ENCODE measurements at places on chromosomes 2 and 18. TPM values are rescaled to one million over a fixed set of nuclear protein-coding genes. Genes with fewer than 3 reads are reported as not detected.

GRCh38 chr2:4134551-4135550 is 431.5 kb downstream of the DCDC2C start:
- no peak for DNase-seq
- no peaks in the 10 kb centered on the region for H3K36me3 ChIP-seq
- no peak overlapping the region for H3K4me3 ChIP-seq
- H3K27ac ChIP-seq = no peak overlapping the region

GRCh38 chr2:196607073-196607472 is 32.4 kb upstream of the CCDC150 start:
- H3K27me3 ChIP-seq = no peaks in the 10 kb centered on the region
- no peaks in the 10 kb centered on the region for H3K36me3 ChIP-seq
- peak; percentile 28 for DNase-seq
- H3K27ac ChIP-seq = no peak overlapping the region
- H3K4me3 ChIP-seq = no peak overlapping the region
- H3K4me1 ChIP-seq = no peaks in the 10 kb centered on the region

- no peaks in the 10 kb centered on the region for H3K27me3 ChIP-seq
- H3K4me1 ChIP-seq = no peaks in the 10 kb centered on the region
- no peaks in the 10 kb centered on the region for H3K36me3 ChIP-seq
- H3K4me3 ChIP-seq = no peak overlapping the region
- no peak for DNase-seq
Measured at GRCh38 chr2:179096090-179096489, 46.2 kb upstream of the CCDC141 start.

GRCh38 chr2:134500211-134500935 is 218.4 kb downstream of the TMEM163 start:
- no peak overlapping the region for H3K27ac ChIP-seq
- H3K27me3 ChIP-seq = no peaks in the 10 kb centered on the region
- H3K36me3 ChIP-seq = no peaks in the 10 kb centered on the region
- DNase-seq = peak; percentile 23
- H3K4me1 ChIP-seq = no peaks in the 10 kb centered on the region

- H3K36me3 ChIP-seq = no peaks in the 10 kb centered on the region
- H3K4me3 ChIP-seq = no peak overlapping the region
- no peak overlapping the region for H3K27ac ChIP-seq
Measured at GRCh38 chr2:216370961-216371712, 1.1 kb downstream of the MARCHF4 start.

TP53I3 gene
- total RNA-seq = 31.9 TPM

GRCh38 chr2:79686884-79687283 is 174.0 kb downstream of the CTNNA2 start:
- no peak overlapping the region for H3K4me3 ChIP-seq
- no peaks in the 10 kb centered on the region for H3K4me1 ChIP-seq
- no peaks in the 10 kb centered on the region for H3K36me3 ChIP-seq
- no peak for DNase-seq
- no peaks in the 10 kb centered on the region for H3K27me3 ChIP-seq

DNA sequence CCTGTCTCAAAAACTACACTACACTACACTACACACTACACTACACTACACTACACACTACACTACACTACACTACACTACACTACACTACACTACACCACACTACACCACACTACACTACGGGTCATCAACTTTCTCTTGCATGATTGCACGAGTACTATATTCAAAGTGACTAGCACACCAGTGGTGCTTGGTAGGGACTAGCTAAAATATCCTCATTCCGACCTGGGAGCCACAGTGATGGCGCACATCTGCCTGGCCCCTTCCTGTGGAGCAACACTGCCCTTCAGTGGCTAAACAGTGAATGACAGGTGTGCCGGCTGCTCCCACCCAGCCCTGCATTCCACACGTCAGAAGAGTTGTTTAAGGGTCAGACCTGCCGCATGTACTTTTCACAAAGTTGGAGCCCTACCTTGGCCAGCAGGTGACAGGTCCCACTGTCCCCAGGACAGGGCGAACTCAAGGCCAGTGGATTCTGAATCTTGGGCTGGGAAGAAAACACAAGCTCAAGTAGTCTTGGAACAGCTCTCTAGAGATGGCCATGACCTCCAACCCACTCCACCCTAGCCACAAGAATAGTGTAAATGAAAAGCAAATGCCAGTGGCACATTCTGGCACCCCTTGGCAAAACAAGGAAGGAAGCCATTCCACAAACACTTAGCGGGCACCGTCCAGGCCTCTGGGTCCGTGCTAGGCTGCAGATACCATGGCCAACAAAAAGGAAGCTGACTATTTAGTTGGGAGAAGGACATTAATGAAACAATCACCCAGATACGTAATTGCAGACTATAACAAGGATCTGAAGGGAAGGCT is 79.7 kb upstream of the MSH2 start:
- H3K4me3 ChIP-seq = no peak overlapping the region
- no peaks in the 10 kb centered on the region for H3K36me3 ChIP-seq
- no peaks in the 10 kb centered on the region for H3K27me3 ChIP-seq
- peak; percentile 86 for DNase-seq
- H3K4me1 ChIP-seq = peaks cover 14% of the 10 kb centered on the region

ILKAP gene
- 20.4 TPM for total RNA-seq

DNA sequence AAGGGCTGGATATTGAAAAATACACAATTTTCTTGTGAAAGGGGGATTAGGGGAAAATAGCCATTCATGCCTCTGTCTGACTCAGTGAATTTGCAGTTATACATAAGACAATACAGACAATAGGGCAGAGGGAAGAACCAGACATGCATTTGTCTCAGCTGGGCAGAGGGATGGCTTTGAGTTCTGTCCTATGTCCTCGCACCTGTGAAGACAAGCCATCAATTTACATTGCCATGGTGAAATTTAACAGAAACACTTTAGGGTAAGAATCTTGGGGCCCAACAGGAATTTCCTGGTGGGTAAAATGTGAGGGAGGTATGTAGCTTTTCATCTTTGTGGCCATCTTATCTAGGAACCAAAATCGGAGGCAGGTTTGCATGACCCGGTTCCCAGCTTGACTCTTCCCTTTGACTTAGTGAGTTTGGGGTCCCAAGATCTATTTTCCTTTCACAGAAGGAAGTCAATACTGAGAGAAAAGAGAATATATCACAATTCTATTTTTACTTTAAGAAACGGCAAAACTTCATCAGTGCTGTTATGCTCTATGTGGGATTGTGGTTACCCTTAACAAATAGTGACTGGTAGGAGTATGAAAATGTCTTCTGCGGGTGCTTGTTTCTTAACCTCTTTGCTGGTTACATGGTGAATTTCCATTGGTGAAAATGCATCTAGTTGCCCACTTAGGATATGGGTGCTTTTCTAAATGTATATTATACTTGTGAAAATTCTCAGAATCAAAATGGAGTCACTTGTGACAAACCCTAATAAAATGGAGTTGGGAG is 221.8 kb downstream of the SPP2 start:
- no peak overlapping the region for H3K27ac ChIP-seq
- H3K4me1 ChIP-seq = peaks cover 6% of the 10 kb centered on the region
- DNase-seq = no peak
- no peaks in the 10 kb centered on the region for H3K36me3 ChIP-seq

SPP2 gene
- total RNA-seq = 78.5 TPM

DNA sequence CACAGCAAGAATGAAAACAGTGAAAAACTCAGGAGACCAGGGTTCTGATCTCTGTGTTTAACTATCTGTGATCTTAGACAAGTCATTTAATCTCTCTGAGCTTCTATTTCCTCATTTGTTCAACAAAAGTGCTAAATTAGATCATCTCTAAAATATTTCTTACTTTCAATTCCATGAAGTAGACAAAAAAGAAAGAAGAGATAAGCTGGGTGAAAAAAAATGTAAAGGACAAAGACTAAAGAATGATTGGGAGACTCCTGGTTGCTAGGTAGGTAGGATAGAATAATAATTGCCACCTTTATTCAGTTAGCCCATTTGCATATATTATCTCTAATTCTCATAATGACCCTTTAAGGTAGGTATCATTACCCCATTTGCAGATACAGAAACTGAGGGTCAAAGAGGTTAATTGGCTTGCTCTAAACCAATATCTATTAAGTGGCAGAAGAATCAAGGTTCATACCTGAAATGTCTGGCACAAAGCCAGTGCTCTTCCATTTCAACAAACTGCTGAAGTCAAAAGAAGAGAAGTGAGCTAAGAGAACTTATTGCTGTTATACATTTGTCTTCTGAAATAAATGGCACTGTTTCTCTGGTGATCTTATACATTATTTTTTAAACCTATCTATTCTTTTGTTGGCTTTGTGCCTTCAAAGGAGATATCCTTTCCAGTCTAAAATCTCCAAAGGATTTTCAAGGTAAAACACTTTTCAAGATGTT is 141.7 kb downstream of the OTX1 start:
- peaks cover 12% of the 10 kb centered on the region for H3K4me1 ChIP-seq
- H3K4me3 ChIP-seq = no peak overlapping the region
- DNase-seq = peak; percentile 13
- no peak overlapping the region for H3K27ac ChIP-seq

DNA sequence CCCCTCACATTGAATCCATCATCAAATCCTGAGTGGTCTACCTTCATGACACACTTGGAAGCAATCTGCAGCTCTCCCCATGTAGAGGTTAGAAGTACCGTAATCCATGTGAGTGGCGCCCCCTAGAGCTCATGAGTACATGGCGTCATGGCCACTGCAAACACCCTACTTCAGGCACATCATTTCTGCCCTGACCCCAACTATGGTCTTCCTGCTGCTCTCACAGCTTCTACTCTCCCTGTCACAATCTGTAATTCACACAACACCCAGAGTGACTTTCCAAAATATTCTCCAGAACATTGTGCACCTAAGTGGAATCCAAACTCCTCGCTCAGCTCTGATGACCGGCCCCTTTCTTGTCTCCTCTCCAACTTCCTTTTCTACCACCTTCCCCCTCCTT is 141.9 kb downstream of the ANKRD44 start:
- H3K27ac ChIP-seq = no peak overlapping the region
- no peaks in the 10 kb centered on the region for H3K36me3 ChIP-seq
- DNase-seq = peak; percentile 75
- H3K4me3 ChIP-seq = no peak overlapping the region

SERPINB10 gene
- total RNA-seq = 0.93 TPM

FAM124B gene
- total RNA-seq = 0.17 TPM

DNA sequence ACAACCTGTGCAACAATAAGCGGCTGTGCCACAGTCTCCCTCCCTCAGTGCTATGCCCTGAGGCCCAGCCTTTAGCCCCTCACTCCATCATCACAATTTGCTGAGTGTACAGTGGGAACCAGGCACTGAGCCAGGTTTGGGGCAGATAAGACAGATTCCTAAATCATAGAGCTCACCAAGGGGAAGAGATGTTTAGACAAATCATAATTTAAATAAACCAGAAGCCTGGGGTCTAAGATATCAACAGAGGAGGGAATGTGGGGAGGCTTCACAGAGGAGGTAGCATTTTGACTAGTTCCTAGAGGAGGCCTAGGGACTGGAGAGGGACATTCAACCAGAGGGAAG is 139.3 kb upstream of the EPAS1 start:
- DNase-seq = no peak
- H3K36me3 ChIP-seq = no peaks in the 10 kb centered on the region
- H3K4me3 ChIP-seq = no peak overlapping the region
- no peak overlapping the region for H3K27ac ChIP-seq
- H3K4me1 ChIP-seq = peaks cover 22% of the 10 kb centered on the region
- no peaks in the 10 kb centered on the region for H3K27me3 ChIP-seq

SAG gene
- 0.47 TPM for total RNA-seq

DNA sequence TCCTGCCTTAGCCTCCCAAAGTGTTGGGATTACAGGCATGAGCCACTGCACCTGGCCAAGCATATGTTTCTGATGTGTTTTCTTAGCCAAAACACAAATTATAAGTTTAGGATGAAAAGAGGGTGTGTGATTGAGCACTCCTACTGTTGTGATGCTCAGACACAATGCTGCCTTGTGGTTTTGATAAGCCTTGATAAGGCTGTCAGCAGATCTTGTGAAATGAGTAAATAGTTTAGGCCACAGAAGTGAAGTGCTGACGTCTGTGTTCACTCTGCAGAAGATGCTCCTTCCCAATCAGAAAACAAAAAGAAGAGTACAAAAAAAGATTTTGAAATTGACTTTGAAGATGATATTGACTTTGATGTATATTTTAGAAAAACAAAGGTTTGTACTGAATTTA is 24.3 kb downstream of the NCAPH start:
- DNase-seq = no peak
- H3K27ac ChIP-seq = no peak overlapping the region
- no peaks in the 10 kb centered on the region for H3K27me3 ChIP-seq
- H3K4me1 ChIP-seq = no peaks in the 10 kb centered on the region
- H3K4me3 ChIP-seq = no peak overlapping the region

- no peak overlapping the region for H3K4me3 ChIP-seq
- no peak for DNase-seq
- H3K4me1 ChIP-seq = no peaks in the 10 kb centered on the region
- no peaks in the 10 kb centered on the region for H3K27me3 ChIP-seq
- H3K27ac ChIP-seq = no peak overlapping the region
Measured at GRCh38 chr2:156445296-156446220, 9.4 kb downstream of the GPD2 start.

- H3K27ac ChIP-seq = no peak overlapping the region
- H3K27me3 ChIP-seq = no peaks in the 10 kb centered on the region
- peaks cover 12% of the 10 kb centered on the region for H3K4me1 ChIP-seq
- no peak overlapping the region for H3K4me3 ChIP-seq
- no peaks in the 10 kb centered on the region for H3K36me3 ChIP-seq
- no peak for DNase-seq
Measured at GRCh38 chr2:236964291-236964690, 121.4 kb upstream of the COPS8 start.

Measured in hepatocyte (in vitro differentiated cells).